ENCODE measurements at places on chromosomes 2 and 18.

DNA sequence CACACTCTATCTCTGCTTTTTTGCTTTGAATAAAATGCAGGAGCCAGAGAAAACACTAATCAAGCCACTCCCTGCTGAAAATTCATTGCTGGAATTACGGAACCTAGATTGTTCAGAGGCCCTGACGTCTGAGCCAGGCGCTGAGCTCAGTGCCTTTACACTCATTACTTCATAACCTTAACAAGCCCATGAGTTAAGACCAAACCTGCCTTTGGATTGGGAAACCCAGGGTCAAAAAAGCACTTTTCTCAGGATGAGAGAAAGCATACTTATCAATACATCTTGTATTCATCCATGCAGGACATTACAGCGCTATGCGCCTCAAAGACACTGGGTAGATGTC, 762 bp downstream of the INO80C start:
- no peak for DNase-seq

- peak; percentile 76 for DNase-seq
These were observed 55.8 kb downstream of the ASXL2 start for GRCh38 chr2:25822190-25823117.

- peak; percentile 65 for DNase-seq
These were observed 76.5 kb downstream of the CYBRD1 start for GRCh38 chr2:171598713-171599319.

DNA sequence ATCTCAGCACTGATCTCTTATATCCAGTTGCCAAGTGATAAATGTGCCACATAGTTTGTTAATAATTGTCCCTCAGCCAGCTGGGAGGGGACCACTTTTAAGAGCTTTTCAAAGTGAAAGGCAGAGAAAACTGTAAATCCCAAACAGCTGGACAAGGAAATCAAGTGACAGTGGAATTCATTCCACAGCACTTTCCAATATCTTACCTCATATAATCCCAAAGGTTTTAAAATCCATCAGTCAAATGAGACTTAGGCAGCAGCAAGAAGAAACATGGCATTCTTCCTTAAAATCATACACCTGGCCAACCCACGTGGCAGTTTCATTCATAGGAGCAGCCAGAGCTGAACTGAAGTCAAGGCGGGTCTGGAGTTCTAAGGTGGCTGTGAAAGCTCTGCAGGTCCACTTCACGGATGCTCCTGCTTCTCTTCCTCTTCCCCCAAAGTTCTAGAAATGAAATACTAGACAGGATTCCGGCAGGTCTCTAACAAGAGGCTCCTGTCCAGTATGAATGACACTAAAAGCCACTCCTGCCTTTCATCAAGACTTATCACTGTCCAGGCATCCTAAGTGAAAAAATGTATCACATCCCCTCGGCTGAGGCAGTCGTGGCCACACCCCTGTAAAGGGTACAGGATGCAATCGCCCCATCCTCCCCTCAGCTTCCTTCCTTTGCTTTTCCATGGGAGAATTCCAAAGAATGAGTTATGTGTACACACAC, 190.4 kb upstream of the STK17B start:
- DNase-seq = no peak

GRCh38 chr18:74861154-74861553, 263.5 kb downstream of the ZNF407 start:
- DNase-seq = no peak

- no peak for DNase-seq
These were observed 70.5 kb downstream of the SFXN5 start for GRCh38 chr2:73000808-73001570.

DNA sequence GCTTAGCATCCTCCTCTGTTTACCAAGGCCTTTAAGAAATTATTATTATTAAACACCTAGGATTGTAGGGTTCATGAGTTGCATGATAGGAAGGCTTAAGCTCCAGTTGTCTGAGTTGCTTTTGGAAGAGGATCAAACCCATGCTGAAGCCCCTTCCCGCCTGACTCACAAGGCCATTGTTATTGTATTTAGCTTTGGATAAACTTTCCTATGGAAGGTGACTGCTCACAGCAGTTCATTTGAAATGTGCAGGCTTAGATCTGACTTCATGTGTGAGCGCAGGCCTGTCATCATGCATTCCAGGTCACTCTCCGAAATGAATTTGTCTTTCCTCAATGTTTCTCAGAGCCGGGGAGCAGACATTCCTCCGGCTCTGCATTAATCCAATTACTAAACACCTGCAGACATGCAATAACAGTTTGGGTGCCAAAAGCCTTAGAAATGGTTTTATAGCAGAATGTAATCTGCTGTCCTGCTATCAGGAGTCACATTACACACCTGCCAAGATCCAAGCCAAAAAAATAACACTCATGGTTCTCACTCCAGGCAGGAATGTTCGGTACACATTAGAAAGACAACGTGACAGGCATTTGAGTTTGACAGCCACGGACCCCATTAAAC, 119.9 kb downstream of the OSR1 start:
- no peak for DNase-seq

DNA sequence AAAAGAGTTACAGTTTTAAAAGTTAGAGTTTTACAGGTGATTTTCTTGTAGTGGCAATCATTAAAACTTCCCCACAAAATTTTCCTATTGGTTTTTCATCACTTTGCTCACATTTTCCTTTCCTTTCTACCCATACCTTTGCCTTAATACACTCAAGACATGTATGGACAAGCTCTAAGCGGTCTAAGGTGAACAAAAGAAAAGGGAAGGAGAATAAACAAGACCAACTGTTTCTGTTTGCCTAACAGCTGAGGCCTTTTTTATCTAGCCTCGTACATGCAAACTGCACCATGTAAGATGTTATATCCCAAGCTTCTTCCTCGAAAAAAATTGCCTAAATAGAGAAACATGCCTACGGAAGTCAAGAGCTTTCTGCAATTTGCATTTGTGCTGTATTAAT, 33.9 kb upstream of the TBC1D8 start:
- DNase-seq = no peak

GRCh38 chr2:211176514-211177141, 620.2 kb downstream of the CPS1 start:
- DNase-seq = no peak

DNA sequence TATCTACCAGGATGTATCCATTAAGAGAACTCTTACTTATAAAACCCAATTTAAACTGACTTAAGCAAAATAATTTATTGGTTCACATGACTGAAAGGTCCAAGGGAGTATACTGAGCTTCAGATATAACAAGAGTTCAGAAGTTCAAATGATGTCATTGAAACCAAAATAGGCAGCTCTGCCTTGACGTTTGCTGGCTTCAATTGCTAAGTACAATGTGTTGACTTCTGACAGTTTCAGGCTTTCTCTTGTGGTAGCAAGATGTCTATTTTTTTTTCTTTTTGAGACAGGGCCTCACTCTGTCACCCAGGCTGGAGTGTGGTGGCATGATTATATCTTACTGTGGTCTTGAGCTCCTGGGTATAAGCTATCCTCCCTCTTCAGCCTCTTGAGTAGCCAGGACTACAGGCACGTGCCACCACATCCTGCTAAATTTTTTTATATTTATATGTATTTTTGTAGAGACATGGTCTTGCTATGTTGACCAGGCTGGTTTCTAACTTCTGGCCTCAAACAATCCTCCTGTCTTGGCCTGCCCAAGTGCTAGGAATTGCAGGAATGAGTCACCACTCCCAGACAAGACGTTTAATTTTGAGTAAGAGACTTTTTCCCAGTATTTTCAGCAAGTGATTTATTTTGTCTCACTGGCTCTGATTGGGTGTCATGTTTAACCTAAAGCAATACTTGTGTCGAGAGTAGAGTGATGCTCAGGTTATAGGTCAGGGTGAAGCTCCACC, 184.8 kb downstream of the NR4A2 start:
- no peak for DNase-seq

DNA sequence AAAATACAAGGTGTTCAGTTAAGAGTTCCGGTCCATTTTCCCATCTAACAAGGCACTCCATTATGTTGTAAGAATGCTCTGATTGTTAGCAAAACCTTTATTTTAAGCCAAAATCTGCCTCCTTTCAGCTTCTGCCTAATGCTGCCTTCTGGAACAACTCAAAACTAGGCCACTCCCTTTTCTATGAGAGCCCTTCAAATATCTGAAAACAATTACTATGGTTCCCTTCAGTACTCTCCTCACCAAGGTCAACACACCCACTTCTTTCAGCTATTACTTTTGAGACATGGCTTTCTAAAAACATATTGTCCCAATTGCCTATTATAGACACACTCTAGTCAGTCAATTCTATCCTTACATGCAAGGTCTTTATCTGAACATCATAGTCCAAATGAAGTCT, 429.4 kb downstream of the ERBB4 start:
- DNase-seq = no peak

GRCh38 chr2:149800624-149801542, 213.3 kb upstream of the MMADHC start:
- no peak for DNase-seq

DNA sequence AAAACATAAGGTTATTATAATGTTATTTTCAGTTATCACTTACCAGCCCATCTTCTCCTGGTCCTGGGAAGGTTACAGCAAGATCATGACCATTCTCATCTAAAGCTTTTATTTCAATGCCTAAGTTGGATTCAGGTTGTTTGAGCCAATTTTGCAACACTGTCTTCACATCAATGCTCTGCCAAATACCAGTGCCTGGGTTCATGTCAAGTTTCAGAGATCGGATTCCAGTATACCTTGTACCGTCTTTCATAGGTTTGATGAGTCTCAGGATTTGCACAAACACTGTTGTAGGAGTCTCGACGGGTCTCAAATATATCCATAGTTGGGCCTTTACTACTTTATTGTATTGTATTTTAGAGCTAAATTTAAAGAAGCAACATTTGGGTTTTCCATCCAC, 2.5 kb downstream of the MSTN start:
- DNase-seq = no peak

DNA sequence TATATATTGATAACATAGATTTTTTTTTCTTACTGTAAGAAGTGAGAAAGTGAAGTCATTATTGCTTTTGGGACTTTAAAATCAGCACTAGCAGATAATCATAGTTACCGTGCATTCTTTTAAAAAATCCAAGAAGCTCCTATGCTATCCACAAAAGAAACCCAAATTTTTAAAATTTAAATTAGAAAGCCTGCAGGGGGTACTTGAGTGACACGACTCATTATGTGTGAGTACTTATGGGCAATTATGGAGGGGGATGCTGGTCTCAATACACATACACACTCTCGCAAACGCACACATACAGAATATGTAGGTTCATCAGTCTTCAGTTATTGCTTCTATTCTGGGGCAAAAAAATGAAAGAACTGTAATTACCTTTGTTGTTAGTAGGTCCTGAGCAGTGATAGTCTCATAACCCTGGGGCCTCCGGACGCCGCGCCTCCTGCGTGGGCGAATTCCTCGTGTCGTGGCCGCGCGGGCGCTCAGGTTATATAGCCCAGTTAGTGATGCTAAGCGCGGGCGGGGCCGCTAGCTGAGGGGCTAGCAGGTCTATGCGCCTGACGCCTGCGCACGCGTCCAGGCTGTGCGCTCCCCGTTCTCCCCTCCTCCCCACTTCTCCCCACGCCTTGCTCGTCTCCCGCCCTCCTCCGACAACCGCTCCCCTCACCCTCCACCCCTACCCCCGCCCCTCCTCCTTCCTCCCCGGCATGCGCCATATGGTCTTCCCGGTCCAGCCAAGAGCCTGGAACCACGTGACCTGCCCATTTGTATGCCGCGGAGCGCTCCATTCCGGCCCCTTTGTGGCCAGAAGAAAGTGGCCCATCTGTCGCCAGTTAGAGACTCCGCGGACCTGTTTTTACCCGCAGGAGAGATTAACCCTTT, at the start of gene NEUROD1:
TSS of gene NEUROD1 (minus strand) at position 463 of the 882 bp plus-strand sequence. CDS start 1,657 bp downstream, outside the sequence.
- peak; percentile 41 for DNase-seq

- DNase-seq = no peak
These were observed 117.2 kb downstream of the GATA6 start for GRCh38 chr18:22286585-22286984.

DNA sequence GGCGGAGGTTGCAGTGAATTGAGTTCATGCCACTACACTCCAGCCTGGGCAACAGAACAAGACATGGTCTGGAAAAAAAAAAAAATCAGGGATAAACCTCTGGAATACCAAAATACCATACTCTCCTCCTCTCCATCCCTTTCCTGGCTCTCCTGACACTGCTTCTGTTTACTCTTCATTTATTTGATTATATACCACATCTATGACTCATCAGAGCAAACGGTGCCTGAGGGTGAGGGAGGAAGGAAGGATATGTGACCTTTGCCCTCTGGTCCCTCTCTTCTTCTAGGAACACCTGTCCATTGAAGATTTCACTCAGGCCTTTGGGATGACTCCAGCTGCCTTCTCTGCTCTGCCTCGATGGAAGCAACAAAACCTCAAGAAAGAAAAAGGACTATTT, 30.0 kb downstream of the VIL1 start:
- no peak for DNase-seq

GRCh38 chr2:24400207-24400907, 40.0 kb upstream of the ITSN2 start:
- no peak for DNase-seq

DNA sequence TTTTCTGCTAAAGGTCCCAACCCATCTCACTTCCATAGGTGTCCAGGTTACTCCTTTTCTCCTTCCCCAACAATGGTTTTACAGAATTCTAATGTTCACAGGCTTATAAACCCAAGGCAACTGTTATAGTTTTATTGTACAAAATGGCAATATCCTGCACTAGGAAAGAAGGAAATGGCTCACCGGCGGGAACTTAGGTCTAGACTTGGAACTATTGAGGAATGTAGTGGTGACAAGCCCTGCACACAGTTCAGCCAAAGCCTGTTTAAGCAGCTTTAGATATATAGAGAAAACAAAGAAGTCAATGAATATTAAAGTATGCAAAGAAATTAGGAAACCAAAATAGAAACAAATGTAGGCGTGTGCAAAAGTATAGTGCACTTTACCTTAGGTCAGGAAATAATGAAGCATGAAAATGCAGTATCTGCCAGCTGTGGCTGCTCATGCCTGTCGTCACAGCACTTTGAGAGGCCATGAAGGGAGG, 22.7 kb upstream of the KCNG3 start:
- no peak for DNase-seq

- DNase-seq = no peak
These were observed 24.0 kb upstream of the GALNT5 start for GRCh38 chr2:157233506-157233905.

- DNase-seq = no peak
These were observed 304.4 kb upstream of the SLC39A10 start for GRCh38 chr2:195352581-195352980.

DNA sequence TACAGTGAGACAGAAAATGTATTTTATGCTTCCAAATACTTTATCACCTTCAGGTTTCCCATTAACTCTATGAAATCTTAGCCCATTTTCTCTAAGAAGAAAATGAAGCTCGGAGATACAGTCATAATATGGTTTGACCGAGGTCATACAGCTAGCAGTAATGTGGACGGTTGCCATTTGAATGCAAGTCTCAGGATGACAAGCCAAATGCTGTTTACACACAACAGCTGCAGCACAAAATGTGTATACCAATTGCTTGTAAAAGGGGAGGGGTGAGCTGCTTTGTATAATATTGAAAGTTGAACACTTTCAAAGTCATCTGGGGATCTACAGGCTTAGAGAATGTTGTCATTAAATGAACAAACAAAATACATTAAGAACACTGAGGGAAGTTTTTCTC, 93.8 kb upstream of the FSIP2 start:
- no peak for DNase-seq

Measured in B cell (primary cell).